ENCODE measurements at places on chromosomes 6 and 20.

GRCh38 chr6:144722154-144722737 lies 437.1 kb downstream of the UTRN start:
- DNase-seq = no peak

- DNase-seq = peak; percentile 39
Observed at GRCh38 chr6:116111552-116112528, 11.2 kb downstream of the NT5DC1 start.

DNA sequence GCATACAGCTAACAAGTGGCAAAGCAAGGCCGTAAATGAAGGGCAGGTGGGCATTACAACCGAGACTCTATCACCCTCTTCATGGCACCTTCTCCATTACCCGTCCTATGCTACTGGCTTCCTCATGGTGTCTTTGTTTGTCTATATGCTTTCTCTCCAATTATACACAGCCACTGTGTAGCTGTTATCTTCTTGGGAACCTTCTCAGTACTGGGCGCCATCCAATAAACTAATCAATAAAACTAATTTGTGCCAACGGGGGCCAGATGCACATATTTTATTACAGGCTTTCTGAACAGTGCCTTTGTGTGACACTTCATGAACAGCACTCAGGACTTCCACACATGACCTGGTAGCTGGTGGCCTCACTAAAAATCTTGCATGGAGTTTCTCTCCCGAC lies 149.8 kb upstream of the PCSK2 start:
- no peak for DNase-seq

GRCh38 chr6:160247457-160247883 lies 11.2 kb downstream of the SLC22A2 start:
- no peak for DNase-seq

GRCh38 chr20:43846516-43846905 lies 68.1 kb upstream of the TOX2 start:
- no peak for DNase-seq

GRCh38 chr20:33466303-33466646 lies 22.7 kb upstream of the SNTA1 start:
- DNase-seq = no peak

DNA sequence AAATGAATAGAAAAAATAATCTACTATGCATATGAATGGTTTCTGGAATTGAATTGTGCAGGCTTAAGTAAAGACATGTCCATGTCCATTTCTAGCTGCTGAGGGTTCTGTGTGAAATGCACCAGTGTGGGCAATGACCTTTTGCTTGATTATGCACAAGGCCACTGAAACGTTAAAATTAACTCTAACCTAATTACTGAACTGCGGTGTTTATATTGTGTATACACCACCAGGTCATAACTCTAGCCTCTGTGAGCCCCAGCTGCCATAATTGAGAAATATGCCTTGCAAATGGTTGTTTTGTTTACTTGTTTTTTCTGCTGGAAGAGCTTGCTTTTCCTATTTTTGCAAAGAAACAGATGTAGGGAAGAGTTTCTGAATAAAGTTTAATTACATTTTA lies 46.1 kb downstream of the RSPO3 start:
- DNase-seq = no peak

- peak; percentile 42 for DNase-seq
Observed at GRCh38 chr6:95431637-95432228, 145.6 kb upstream of the MANEA start.

DNA sequence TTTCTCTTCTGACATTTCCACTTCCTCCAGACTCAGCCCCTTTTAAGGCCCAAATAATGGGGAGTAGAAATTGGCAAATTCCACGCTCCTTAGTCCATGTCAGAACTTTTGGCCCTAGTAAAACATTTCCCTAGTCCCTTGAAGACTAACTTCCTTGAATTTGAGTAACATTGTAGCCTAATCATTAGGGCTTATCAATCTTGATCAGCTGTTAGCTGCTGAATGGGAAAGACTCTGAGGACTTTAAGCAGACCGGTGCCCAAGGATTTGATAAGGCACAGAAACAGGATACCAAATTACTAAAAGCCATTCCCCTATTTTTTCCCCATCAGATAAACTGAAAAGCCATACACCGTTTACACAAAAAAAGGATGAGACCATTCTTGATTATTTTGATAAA lies 37.0 kb upstream of the ECI2 start:
- DNase-seq = no peak

GRCh38 chr20:44304383-44304782 lies 6.6 kb downstream of the FITM2 start:
- DNase-seq = no peak

GRCh38 chr20:47620808-47621805 lies 119.4 kb downstream of the NCOA3 start:
- peak; percentile 15 for DNase-seq

- DNase-seq = no peak
Observed at GRCh38 chr6:107879941-107880340, 55.8 kb upstream of the SCML4 start.

DNA sequence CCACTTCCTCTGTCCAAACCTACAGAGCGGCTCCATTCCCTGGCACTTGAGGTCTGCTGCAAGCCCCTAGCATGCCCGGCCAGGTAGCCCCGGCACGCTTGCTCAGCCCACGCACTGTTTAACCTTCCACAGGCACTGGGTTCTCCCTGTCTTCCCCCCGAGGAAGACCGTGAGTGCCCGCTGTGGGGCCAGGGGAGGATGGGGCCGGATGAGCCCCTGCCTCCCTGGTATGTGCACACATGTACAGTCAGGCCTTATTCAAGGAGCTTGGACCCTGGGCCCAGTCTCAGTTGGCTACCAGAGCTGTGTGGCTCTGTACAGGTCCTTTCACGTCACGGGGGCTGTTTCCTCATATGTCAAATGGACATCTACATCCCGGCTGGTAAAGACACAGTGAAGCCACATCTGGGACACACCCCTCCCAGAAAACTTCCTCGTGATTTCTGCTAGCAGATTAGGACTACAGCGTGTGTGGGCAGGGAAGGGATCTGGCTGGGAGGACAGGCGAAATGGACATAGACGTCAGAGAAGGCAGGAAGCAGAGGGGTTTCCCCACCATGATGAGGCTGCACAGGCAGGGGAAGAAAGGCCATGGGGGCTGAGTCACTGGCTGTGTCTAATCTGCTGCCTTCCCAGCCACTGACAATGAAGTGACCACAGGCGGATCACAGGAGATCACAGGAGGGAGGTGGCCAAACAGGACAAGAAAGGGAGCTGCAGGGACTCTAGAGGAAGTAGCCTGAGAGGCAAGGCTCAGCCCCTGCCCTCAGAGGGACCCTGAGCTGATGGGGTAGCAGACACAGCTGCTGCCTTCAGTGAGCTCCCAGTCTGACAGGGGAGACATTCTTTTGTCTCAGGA lies 62.9 kb downstream of the MRPL14 start:
- no peak for DNase-seq

- no peak for DNase-seq
Observed at GRCh38 chr6:114600381-114600780, 257.6 kb upstream of the HS3ST5 start.

DNA sequence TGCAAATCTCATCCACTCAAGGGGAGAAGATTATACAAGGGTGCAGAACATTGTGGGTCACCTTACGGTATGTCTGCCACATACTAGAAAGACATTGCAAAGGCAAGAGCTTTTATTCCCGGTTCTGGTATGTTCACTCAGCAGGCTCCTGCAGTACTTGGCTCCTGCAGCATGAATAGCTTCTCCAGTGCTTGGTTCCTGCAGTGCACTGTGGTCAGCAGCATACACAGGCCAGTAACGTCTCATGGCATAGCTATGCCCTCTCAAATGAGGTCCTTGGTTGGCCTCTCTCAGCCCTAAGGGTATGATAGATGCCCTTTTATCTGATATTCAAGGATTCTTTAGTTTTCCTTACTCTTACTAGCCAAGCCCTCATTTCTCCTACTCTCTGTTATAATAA lies 12.6 kb downstream of the TCP11 start:
- DNase-seq = no peak

DNA sequence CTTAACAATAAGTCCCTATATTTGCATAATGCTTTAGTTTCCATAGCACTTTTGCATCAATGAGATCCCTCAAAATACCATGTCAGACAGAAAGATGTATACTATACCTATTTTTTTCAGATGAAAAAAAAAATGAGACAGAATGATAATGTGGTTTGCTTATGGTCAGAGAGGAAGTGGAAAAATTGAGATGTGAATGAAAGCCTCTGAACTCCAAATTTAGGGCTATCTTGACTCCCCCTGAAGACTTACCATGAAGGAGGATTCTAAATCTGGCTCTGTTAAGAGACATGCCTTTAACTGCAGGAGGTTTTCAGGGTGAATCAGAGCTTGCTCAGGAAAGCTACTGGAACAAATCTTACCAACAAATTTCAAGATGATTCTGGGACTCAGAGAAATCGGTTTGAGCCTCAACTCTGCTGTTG lies 176.2 kb downstream of the ISM1 start:
- no peak for DNase-seq

- no peak for DNase-seq
Observed at GRCh38 chr6:81759782-81760181, 7.3 kb upstream of the TENT5A start.

- no peak for DNase-seq
Observed at GRCh38 chr6:5763871-5764270, 242.9 kb downstream of the NRN1 start.

- no peak for DNase-seq
Observed at GRCh38 chr6:2237001-2237400, 8.4 kb downstream of the GMDS start.

- DNase-seq = no peak
Observed at GRCh38 chr20:48041078-48041780, 255.9 kb upstream of the SULF2 start.

- no peak for DNase-seq
Observed at GRCh38 chr20:50115041-50115512, 2.1 kb upstream of the UBE2V1 start.

DNA sequence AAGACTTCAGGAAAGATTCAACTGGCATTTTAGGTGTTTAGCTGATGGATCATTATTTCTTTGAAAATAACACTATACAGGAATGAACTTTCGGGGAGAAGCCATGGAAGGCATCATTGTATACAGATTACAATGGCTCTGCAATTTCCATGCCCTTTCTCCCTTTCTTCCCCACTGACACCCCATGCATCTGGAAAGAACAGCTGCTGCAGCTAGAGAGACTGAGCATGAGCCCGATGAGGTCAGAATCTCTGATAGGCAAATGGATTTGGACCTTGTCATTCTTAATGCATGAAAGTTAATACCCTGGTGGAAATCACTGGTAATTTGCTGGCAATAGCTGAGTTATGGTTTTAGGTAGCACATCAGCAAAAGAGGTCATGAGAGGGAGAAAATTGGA lies 54.8 kb downstream of the BTBD3 start:
- DNase-seq = no peak

DNA sequence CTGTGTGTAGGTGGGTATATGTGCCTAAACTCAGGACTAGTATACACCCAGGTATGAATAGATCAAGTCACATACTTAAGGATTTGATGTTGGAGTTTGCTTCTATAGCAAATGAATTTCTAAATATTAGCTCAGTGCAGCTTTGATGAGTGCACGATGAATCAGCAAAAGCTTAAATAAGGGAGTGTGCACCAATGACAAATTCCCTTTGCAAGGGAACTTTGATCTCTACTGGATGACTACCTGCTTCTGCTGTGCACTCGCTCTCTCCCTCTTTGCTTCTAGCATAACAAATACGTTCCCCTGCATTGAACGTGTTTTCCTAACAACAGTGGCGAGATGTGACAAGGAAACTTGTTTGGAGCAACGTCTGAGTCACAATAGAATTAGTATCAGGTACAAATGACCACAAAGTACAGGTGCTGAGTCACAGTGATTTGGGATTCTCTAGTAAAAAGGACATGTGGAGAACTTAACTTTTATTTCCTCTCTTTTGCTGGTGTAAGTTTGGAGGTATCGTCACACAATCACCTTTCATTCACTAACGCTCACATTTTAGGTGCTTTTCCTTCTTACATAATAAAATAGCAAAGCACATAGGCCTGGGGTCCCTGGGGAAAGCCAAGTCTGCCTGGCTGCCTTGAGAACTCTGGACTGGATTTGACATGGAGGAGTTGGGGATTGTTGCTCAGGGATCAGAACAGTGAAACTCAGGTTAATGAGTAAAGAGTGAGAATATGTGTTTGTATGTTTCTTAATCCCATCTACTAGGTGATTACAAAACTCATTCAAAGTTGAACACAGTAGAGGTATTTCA lies 49.7 kb downstream of the KLHL31 start:
- DNase-seq = no peak

DNA sequence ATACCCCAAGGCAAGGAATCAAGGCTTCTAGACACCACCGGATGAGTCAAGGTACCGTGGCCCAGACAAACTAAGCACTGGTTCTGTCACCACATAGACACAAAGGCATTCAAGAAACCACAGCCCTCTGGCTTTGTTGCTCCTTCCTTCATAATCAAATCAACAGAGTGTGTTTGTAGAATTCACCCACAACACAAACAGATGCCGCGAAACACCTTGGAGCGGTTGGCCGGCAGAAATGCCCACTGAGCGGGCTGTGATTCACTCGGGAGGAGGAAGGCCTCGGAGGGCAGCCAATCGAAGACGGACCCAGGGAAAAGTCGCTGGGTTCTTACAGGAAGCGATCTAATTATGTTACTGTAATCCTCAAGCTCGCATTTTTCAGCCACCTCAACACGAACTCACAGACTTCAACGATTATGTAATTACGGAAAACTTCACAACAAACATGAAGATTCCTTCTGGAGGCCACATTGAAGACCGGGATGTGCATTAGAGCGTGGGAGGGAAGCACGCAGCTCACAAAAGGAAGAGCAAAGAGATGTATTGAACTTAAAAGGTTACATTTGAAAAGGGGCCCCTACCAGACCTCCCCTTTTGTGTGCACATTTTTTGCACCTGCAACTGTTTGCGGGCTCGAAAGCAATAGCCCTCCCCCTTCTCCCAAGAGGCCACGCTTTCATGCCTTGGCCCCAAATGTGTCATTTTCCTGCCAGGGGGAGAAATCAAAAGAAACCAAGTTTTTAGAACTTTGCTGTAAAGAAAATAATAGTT lies 184.7 kb upstream of the PREP start:
- no peak for DNase-seq

GRCh38 chr6:158772172-158772571 lies 47.0 kb downstream of the EZR start:
- DNase-seq = no peak

DNA sequence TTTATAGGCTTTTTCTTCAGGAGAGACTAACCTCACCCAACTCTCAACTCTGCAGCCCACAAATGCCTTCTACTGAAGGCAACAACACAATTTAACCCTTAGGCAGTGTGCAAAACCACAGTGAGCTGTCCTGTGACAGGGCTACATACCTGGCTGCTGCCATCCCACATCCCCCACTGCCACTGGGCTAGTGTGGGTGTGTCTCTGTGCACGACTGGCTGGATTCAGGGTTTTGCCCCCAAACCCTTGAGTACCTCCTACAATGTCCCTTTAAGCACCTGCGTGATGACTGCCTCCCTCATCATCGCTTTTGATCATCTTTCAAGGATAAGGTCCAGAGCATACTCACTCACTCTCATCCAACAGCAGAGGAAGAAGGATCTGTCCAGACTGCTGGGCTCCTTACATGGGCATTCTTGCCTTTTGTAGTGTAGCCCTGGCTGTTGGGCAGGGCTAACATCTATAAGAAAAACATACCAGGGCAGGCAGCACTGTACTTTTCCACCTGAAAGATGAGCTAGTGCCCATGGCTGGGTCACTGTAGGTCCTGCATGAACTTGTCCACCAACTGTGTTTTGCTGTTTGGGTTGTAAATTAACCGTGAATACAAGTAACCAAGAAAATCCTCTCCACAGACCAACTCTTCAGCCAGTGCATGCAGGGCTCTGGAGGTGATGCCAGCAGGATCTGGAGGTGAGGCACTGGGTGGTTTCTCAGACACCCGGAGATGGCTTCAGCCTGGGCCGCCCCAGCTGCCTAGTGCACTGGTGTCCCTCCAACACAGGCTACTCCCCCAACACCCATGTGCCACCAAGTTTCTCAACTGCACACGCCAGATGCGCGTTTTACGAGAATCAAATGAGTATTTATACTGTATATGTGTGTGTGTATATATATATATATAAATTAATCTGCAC lies 45.2 kb downstream of the PLCG1 start:
- DNase-seq = no peak

Data from iPS-NIHi11 (cell line).